CD4-positive, alpha-beta T cell treated with Interleukin-12 subunit alpha and Interleukin-12 subunit beta, for 1 hour (primary cell): ENCODE measurements at places on chromosomes 4 and X.

- DNase-seq = no peak
Observed at GRCh38 chr4:41628936-41629335, 91.0 kb downstream of the LIMCH1 start.

DNA sequence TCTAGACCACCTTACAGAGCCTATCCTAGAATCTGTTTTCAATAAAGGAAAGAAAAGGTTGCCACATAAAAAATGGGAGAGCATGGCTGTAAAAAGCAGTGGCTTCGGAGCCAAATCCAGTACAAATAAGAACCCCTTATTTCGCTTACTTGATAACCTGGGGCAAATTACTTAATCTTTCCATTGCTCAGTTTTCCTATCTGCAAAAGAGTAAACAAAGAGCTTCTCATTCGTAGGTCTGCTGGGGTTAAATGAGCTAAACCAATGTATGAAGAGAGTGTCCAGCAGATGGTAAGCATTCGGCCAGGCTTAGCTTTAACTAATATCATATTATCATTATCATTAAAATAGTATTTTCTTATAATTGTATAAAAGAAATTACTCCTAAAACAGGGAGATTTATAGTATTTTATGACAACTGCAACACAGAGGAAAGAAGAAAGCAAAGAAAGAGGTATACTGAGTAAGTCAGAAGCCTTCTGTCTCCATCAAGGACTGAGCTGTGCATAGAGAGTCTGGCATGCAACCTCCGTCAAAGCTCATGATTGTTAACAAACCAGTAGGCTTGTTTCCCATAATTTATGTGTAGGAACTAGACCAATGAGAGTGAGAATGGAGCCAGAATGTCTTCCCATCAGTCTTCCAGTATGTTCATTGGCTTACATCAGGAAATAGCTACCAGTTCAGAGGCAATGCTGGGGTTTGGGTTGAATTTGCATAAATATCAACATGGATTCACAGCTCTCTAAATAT, 364.9 kb downstream of the UNC5C start:
- no peak for DNase-seq

DNA sequence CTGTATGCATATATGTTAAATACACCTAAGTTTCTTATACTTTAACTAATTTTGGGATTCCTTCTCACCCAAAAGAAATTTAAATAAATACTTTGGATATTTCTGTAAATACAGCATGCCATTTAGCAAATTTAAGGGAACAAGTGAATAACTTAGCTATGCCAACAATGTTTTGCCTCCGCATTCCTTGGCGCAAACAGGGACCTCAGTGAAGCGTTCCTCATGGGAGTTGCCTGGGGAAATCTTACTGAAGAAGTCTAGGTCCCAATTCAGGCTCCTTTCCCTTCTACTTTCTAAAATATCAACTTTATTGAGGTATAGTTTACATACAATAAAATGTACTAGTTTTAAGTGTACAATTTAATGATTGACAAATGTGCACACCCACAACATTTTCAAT, 25.0 kb downstream of the COL4A5 start:
- DNase-seq = no peak

DNA sequence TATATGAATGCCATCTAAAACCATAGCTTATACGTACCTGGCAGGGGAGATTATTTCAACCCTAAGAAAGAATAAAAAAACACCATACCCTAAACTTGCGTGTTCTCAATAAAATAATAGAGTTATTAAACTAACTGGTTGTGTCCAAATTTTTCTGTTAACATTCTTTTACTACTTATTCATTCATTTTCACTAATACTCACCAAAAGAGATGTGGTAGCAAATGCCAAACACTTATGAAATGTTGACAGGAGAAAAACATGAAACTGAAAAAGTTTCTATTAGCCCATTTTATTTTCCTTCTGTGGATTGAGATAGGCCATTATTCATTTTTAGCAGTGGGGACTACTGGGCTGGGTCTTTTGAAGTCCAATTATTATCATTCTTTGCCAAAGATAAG, 102.0 kb downstream of the TSPAN5 start:
- DNase-seq = no peak

DNA sequence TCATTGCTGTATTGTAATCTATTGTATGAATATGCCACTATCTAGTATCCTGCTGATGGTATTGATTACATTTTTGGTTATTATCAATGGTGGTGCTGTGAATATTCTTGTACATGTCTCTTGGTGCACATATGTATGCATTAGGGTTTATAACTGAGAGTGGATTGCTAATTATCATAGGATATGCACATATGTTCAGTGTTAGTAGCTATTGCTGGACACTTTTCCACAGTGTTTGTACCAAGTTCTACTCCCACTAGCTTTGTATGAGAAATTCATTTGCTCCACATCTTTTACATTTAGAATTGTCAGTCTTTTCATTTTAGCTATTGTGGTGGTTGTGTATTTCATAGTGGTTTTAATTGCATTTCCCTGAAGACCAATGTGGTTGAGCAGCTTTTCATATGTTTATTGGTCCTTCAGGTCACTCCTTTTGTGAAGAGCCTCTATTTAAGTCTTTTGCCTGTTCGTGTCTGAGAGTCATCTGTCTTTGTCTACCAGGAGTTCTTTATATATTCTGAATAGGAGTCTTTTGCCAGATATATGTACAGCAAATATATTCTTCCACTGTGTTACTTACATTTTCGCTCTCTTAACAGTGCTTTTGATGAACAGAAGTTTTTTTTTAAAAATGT, 87.1 kb downstream of the TBC1D19 start:
- DNase-seq = no peak

- no peak for DNase-seq
Observed at GRCh38 chr4:73248416-73248815, 10.2 kb downstream of the ANKRD17 start.

DNA sequence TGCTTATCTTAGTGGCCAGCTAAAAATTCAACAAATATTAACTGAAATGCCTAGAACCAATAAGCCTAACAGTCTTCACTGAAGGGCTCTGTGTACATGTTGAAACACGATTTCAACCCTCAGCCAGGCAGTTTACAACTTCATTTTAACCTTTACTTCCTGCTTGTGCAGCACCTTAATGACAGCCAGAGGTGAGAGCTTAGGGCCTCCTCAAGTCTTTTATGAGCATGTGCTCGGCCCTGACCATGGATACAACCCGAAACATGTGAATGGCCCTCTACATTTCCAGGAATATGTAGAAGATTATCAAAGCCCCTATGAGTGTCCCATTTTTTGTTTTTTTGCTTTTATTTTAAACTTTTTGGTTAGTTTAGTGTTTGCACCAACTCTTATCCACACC, 88.3 kb downstream of the MSN start:
- no peak for DNase-seq

DNA sequence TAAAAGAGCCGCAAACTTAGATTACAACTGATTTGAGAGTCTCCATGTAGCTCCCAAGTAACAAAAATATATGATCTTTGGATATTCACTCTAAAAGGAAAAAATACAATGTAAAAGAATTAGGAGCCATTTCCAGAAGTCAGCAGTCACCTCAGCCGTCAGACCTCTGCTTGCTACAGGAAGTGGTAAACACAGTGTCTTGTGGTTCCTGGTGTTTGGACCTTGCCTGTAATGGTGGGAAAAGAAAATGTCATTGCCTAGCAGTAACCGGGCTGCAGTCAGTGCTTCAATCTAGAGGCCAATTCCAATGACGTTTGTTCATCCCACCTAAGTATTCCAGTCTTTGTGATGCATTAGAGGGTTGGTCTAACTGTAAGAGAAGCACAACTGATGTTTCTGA, 28.9 kb upstream of the SMIM31 start:
- no peak for DNase-seq

DNA sequence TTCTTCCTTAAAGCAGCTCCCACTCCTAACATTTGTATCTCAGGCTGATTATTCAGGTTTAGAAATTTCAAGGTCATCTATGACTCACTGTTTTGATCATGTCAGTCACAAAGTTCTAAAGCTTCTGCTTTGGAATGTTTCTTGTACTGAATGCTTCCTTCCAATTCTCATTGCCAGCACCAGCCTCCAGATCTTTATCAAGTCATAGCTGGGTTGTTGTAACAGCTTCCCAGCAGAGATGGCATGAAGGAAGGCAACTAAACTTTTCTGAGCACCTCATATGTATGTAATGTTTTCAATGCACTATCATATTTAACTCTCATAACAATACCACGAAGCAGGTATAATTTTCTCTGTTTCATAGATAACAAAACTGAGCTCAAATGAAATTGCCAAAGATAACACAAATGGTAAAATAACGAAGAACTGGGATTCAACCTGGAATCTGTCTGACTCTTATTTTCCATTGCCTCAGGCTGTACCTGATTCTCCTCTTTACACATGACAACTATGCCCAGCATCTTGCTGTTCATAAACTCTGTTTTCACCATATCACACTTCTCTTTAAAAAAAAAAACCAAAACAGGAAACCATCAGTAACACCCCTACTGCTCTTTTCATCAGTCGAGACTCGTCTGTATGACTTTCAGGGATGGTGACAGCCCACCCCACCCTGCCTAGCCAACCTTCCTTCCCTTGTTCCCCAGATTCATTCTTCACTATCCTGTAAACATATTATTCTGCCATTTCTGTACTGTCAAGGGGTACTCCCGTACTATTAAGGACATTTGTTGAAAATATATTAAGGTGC, 13.4 kb downstream of the TRPC3 start:
- peak; percentile 13 for DNase-seq

GRCh38 chrX:11438767-11439166, 145.6 kb downstream of the AMELX start:
- no peak for DNase-seq

DNA sequence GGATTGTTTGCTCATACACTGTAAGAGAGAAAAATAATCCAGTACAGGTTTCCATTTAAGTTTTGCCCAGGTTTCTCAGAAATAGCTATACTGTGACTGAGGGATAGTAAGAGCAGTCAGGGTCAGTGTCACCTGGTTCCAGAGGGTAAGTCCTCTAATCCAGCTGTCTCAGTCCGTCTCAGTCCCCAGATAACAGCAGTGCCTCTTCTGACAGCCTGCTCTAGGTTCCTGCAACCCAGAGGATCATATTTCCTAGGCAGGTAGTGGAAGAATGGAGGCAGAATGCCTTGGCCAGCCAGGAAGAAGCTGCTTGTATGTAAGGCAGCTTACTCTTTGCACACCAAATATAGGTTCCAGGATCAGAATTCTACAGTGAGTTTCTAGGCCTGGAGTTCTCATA, 22.6 kb upstream of the GNRHR start:
- no peak for DNase-seq

GRCh38 chr4:15657366-15657765, 2.2 kb upstream of the FBXL5 start:
- DNase-seq = no peak

DNA sequence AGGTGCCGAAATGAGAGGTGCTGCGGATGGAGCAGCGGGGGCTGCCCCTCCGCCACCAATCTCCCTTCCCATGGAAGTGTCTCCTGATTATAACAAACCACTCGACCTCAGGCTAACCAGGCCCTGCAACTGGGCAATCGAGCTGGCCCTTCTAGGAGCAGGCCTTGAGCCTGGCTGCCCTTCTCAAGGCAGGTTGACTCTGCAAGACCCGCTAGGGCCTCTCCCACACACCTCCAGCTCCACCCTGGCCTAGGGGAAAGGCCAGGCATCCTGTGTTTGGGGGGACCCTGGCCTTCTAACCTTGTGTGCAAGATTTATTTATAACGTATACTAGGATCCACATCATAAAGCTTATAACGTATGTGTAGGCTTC, 3.7 kb upstream of the BCOR start:
- no peak for DNase-seq

GRCh38 chrX:45070116-45071007, 130.3 kb downstream of the DIPK2B start:
- peak; percentile 54 for DNase-seq

DNA sequence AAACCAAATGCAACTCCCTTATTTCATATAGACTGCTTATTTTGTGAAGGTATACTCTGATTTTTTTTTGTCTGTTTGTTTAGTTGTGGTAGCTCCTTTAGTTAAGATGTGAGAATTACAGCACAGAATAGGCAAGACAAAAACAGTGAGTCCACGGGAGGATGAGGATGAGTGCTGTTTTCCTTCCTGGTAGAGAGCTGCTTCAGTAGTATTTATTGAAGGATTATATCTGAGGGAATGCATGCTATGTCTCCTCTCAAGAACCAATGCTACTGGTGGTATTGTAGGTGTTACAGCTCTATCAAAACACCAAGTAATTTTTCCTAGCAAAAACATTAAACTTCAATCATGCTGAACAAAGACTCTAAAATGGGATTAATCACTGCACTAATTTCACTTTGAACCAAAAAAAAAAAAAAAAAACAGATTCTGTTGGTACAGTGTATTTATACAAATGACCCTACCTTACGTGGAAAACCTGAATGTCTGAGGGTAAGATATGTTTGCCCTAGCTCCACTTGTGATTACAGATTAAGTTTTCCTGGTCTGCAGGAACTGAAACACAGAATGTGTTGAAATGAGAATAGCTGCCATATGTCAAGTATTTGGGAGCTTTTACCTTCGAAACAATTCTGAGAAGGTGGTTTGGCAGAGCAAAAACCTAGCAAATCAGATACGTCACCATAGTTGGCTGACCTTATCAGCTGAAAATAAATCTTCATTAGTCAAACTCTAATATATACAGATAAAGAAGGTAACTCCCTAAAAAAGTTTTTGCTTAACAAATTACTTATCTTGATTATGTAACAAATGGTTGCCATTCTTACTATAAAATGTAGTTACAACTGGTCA, 40.3 kb downstream of the PPP3CA start:
- DNase-seq = no peak

- DNase-seq = peak; percentile 68
Observed at GRCh38 chr4:27010334-27010940, 149.8 kb downstream of the STIM2 start.

- peak; percentile 16 for DNase-seq
Observed at GRCh38 chr4:3174371-3175338, 74.3 kb upstream of the MSANTD1 start.

DNA sequence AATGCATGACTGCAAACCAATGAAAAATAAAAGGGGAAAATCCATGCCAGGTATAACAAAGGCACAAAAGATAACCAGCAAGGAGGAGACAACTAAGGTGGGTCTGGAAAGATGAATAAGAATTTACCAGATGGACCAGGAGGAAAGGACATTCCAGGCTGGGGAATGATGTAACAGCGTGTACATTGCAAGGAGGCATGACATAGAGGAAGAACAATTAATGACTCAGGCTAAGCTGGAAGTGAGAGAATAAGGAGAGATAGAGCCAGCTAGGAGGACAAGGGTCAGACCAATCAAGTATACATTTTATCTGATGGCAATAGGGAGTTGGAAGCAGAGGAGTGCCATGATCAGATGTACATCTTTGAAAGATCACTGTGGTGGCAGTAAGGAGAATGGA, 57.0 kb downstream of the MTMR8 start:
- no peak for DNase-seq
